ENCODE measurements at places on chromosomes 1 and 21. TPM values are rescaled to one million over a fixed set of nuclear protein-coding genes. Genes with fewer than 3 reads are reported as not detected.

- no peak for DNase-seq
Observed at GRCh38 chr1:212691561-212692071, 8.0 kb downstream of the BATF3 start.

TMPRSS15 gene
- polyA plus RNA-seq, result 0.57 TPM

GRCh38 chr1:222224636-222225315, 323.1 kb downstream of the HHIPL2 start:
- peak; percentile 32 for DNase-seq

GRCh38 chr1:80447526-80447925, 1353.2 kb upstream of the ADGRL2 start:
- no peak for DNase-seq

ZBTB8B gene
- 0.14 TPM for polyA plus RNA-seq

- DNase-seq, result no peak
Observed at GRCh38 chr1:225848030-225848955, 33.9 kb downstream of the TMEM63A start.

DNA sequence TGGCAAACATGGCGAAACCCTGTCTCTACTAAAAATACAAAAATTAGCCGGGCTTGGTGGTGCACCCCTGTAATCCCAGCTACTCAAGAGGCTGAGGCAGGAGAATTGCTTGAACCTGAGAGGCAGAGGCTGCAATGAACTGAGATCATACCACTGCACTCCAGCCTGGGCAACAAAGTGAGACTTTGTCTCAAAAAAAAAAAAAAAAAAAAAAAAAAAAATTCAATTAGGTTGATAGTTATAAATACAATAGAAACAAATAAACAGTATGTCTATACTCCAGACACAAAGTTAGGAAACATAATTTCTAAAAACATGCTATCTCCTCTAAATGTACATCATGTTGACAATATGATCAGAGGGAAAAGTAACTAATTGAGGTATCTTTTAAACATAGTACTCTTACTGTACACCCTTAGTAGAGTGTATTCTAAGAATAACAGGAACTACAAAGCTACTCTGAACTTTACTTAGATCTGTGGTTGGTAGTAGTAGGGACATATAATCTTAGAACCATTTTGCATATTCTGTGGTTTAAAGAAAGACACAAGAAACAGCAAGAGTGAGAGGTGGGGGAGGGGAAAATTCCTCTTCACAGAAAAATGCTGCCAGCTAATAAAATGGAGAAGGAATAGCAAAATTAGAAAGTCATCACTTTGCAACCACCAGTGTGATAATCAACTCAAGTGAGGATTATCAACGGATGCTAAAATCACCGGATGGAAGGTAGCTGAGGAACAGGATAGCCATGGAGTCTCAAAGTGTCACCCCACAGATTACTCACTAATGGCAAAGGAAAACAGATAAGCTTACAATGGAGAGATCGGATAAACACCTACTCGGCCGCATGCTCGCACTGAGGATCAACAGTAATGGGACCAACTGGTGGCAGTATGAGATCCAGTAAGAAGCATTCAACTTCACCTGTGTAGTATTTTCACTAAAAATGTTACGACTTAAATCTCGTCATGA, 35.0 kb downstream of the MTOR start:
- DNase-seq, result no peak

ZFP69B gene
- polyA plus RNA-seq, result 4.4 TPM

- no peak for DNase-seq
Observed at GRCh38 chr1:207028884-207029650, 3.5 kb downstream of the C1orf116 start.

DNA sequence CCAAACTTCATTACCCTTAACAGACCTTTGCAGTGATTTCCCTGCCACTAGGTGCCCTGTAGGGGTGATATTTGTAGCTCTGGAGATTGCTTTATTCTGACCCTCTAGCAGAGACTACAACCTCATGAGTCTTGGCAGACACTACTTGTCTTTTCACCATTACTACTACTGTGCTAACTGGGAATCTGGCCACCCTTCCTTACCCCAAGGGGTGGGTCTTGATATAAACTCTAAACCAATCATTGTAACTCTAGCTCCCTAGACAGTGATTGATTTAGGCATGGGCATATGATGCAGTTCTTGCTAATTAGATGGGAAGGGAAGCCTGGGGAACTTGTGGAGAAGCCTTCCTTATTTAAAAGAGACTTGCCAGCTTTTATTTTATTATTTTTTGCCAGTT, 3.9 kb downstream of the KPNA6 start:
- DNase-seq, result no peak

DNA sequence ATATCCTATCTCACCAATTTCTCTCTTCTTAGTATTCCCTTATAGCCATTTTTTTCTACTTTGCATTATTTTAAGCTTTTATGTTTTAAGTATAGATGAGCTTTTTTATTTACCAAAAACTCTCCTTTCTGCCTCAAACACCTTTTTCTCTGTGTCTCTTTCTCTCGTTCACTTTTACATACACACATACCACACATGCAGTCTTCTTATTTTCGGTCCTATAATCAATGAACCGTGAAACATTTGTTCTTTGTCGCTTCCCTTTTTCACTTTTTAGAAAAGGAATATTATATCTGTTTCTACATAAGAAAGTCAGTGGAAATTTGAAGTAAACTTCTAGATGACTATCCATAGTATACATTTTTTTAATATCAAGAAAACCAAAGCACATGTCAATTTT, 183.2 kb downstream of the MRPL39 start:
- no peak for DNase-seq

GRCh38 chr1:165501970-165502348, 41.8 kb upstream of the LRRC52 start:
- DNase-seq, result no peak

GRCh38 chr1:6246497-6247467, 2.8 kb downstream of the HES3 start:
- DNase-seq, result no peak

S100A7 gene
- polyA plus RNA-seq, result not detected

DNA sequence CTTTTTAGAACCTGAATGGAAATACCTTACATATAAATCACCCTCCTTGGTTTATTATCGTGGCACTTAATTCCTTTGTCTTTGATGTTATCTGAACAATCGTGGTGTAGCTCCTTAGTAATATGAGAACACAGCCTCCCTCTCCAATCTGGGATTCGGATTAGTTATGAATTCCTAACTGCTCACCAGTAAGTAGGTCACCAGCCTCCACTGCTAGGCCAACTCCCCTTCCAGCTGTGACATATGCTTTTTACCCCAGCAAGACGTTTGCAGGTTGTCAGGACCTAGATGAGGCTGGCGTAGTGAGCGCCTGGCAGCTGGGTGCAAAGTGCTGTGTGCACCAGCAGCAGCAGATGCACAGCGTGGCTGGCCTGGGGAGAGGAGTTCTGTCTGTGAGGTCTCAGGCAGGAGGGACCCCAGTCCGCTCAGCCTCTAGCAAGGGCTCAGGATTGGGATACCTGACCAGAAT, 38.2 kb downstream of the NTPCR start:
- DNase-seq, result peak; percentile 40

- peak; percentile 39 for DNase-seq
Observed at GRCh38 chr1:183989078-183989577, 48.4 kb downstream of the COLGALT2 start.

NR1I3 gene
- 0.75 TPM for polyA plus RNA-seq

GRCh38 chr1:9243066-9243739, 8.6 kb downstream of the H6PD start:
- DNase-seq, result no peak

DMRTA2 gene
- polyA plus RNA-seq, result not detected

U2AF1 gene
- 45.0 TPM for polyA plus RNA-seq

DNA sequence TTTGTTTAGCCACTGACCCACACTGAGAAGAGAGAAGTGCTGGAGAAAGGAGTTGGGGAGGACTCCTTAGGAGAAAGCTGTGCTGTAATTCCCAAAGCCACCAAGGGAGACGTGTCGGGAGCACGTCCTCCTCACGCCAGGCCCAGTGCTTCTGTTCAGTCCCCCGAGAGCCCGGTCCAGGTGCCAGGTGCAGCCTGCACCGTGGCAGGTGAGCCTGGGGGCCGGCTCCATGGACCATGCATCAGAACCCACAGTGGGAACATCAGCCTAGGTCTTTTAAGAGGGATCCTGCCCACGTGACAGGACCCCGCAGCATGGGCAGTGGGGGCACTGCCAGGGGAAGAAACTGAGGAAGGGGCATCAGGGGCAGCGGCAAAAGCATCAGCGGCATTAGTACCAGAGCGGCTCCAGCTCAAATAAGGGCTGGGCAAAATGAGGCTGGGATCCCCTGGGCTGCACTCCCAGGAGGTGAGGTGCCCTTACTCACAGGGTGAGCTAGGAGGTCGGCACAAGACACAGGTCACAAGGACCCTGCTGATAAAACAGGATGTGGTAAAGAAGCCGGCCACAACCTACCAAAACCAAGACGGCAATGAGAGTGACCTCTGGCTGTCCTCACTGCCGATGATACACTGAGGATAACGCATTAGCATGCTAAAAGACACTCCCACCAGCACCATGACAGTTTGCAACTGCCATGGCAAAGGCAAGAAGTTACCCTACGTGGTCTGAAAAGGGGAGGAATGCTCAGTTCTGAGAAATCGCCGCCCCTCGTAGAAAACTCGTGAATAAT, 24.6 kb upstream of the PRDM15 start:
- DNase-seq, result no peak

DNA sequence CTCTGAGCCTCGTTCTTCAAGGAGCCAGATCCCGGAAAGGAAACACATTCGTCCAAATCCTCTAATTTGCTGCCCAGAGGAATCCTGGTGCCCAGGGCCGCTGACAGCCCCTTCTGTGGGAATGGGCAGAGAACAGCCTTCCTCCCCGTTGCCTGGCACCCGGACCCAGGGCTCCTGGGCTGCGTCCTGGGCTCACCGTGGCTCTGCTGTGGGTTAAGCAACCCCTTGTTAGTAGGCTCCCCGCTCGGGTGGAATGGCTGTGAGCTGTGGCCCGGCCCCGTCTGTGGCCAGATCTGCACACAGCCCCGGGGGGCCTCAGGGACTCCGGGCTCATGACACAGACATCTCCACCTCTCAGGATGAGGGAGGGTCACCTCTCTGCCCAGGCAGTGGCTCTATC, 122.9 kb upstream of the ARHGEF16 start:
- no peak for DNase-seq
